ENCODE measurements at places on chromosomes 3 and 15.

DNA sequence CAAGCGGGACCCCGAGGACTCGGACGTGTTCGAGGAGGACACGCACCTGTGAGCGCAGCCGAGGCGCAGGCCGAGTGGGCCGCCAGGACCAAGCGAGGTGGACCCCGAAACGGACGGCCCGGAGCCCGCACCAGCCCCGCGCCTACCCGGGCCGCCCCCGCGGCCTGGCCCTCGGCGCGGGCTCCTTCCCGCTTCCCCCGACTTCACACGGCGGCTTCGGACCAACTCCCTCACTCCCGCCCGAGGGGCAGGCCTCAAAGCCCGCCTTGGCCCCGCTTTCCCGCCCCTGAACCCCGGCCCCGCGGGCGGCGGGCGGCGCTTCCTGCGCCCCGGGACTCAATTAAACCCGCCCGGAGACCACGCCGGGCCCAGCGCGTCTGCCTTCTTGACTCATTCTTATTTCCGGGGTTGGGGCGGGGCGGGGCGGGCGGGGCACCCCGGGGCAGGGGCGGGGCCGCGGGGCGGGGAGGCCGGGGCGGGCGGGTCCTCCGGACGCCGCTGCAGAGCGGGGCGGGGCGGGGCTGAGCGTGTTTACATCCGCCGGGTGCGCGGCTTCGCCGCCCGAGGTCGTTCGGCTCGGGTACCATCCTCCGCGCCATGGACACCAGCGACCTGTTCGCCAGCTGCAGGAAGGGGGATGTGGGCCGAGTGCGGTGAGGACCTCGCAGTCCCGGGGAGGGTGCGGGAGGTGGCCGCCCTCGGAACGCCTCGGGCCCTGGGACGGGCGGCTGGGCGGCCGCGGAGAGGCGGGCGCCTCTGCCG, at the start of gene ABTB1:
TSS of gene ABTB1 (plus strand) at position 524 of the 762 bp plus-strand sequence. CDS start at position 598, 74 bp downstream.
- DNase-seq = peak; percentile 86

DNA sequence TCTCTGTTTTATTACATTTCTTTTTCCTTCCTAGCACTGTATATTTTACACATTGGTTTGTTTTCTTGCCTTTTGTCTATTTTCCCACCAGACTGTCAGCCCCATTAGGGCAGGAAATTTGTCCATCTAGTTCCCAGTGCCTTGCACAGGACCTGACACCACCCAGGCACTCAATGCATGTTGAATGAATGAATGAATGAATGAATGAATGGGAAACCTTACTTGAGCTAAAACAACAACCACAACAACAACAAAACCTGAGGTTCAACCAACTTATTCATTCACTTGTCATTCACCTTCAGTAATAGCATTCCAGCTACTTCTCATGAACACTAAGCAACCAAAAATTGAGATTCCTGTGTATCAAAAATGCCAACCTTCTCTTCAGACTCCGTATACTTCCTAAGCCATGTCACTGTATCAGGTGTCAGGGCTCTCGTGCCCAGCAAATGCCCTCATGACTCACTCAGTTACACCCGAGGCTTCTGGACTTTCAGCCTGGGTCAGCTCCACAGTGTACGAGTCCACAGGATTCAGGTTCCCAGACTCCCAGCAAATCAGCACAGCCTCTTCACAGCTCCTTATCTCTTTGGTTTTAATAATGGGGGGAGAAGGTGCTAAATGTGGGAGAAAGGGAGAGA, 37.3 kb downstream of the FSD2 start:
- no peak for DNase-seq

DNA sequence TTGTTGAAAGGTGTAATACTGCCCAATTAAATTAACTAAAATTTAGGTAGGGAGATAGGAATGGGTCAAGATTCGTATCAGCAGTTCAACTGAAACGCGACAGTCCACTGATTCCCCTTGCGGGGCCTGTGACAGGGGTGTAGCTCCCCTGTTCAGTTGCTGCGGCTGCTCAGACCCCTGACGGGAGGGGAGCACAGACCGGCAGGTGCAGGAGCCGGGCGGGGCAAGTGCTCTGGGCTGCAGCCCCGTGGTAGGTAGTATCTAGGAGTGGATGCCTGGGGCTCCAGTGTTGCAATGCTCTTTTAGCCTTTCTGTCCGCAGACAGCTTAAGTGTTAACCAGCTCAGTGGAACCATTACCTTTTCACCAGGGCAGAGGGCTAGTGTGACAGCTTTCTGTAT, 164.9 kb downstream of the ROBO2 start:
- no peak for DNase-seq

DNA sequence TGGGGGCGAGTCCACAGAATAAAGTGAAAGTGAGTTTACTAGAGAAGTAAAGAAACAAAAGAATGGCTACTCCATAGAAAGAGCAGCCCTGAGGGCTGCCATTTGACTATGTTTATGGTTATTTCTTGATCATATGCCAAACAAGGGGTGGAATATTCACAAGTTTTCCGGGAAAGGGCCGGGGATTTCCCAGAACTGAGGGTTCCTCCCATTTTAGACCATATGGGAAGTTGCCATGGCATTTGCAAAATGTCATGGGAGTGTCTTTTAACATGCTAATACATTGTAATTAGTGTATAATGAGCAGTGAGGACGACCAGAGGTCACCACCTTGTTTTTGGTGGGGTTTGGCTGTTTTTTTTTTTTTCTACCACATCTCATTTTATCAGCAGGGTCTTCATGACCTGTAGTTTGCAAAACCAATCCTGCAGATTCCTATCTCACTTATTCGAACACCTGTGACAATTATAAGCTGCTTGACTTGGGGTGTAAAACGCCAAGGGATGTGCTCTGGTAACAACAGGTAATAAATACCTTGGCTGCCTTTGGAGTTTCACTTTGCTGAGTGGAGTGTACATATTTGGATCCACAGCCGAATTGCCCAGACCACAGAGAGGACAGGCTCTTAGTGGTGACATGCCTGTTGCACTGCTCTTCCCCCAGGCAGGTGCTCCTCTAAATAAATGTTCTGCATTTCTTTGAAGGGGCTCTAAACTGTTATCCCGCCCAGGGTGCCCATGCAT, 43.6 kb downstream of the C2CD4B start:
- DNase-seq = no peak

- DNase-seq = peak; percentile 83
These were observed 1.1 kb upstream of the SMAD6 start for GRCh38 chr15:66700802-66701421.
